Suprapubic skin (tissue), 4 donors: ENCODE measurements at places on chromosomes 11 and 22.

- no peak for DNase-seq
These were observed 108.2 kb upstream of the DDI1 start for GRCh38 chr11:103928040-103928801.

- DNase-seq, result no peak
These were observed 1.5 kb downstream of the CHEK1 start for GRCh38 chr11:125626288-125626950.

DNA sequence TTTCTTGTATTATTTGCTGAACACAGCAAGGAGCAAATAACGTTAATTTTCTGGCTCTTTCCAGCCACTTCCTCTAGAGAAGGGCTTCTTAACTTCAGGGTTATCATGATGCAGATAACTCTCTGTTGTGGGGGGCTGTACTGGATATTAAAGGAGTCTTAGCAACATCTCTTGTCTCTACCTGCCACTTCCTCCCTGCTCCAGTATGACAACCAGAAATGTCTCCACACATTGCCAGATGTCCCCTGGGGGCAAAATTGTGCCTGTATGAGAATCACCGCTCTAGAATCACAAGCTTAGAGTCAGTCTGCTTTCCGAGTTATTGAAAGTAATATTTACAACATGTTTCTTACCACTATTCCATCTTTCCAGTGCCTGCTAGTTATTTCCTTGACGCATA is 6.8 kb downstream of the JRKL start:
- DNase-seq, result no peak

DNA sequence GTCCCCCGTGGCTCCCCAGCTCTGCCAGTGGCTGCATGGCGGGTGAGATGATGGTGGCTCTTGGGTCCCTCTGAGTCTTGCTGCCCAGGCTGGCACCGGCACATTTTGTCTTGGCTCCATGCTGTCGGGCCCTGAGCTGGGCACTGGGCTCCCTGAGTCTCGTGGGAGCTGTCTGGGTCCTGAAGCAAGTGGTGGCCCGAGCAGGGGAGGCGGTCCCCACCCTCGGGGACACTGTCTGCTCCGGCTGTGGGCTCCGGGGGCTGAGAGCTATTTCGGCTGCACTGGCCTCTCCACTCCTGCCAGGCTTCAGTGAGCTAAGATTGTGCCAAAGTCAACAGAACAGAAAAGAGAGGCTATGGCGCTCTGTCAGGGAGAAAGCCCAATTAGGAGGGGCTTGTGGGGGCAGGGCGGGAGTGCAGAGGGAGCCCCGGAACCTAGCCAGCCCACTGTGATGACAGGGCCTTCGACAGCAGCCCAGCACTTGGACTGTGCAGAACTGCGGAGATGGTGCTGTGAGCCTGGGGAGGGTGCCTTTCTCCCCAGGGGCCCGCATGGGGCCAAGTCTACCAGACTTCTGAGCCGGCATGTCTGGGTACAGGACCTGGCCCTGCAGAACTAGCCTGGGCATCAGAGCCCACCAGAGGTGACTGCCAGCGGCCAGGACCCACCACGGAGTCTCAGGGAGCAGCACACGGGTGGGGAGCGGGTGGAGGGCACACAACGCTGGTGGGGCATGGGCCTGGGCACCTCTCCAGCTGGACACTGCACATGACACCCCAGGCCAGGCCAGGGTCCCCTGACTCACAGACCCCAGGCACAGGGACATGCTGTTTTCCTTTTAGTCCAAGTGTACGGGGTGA is 38.0 kb downstream of the RTN4R start:
- DNase-seq, result no peak

DNA sequence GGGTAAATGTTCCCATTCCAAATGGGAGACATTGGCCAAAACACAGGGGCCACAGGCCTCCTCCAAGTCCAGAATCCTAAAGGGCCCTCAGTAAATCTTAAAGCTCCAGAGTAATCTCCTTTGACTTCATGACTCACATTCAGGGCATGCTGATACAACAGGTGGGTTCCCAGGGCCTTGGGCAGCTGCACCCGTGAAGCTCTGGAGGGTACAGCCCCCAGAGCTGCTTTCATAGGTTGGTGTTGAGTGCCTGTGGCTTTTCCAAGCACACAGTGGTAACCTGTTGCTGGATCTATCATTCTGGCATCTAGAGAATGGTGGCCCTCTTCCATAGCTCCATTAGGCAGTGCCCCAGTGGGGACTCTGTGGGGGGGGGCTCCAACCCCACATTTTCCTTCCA is 54.0 kb downstream of the NELL1 start:
- DNase-seq, result no peak

- no peak for DNase-seq
These were observed 2.0 kb upstream of the OR52B4 start for GRCh38 chr11:4370166-4370565.

- no peak for DNase-seq
These were observed 339.1 kb upstream of the B3GAT1 start for GRCh38 chr11:134751031-134751585.

DNA sequence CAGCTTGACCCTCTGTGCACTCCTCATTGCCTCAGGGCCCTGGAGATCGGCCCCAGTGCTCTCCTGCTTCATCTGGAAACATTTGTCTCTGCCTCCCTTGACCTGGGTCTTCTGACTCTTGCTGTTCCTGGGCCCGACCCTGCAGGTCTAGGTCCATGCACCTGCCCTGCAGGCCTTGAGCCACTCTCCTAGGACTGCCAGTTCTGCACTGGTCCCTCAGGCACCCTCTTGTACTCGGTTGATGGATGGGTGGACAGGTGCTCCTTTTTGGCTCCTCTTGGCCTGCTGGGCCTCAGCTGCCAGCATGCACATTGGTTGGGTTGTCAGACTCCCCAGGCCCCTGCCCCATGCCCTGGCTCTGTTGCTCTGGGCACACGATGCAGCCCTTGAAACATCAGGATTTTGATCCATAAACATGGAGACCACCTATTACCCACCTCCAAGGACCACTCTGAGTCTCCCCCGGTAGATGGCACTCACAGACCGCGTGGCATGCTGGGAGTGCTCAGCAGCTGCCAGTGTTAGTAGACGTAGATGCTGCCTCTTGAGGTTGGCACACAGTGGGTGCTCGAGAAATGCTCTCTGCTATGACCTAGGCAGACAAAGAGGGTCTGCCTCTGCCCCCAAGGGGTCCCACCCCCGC is 20.2 kb upstream of the ACR start:
- DNase-seq, result no peak

- no peak for DNase-seq
These were observed 147.6 kb downstream of the ME3 start for GRCh38 chr11:86524620-86525352.

- no peak for DNase-seq
These were observed 9.3 kb upstream of the FXYD6 start for GRCh38 chr11:117885777-117886176.

GRCh38 chr22:37412495-37413250 is 14.6 kb downstream of the ELFN2 start:
- DNase-seq, result no peak

- DNase-seq, result no peak
These were observed 583 bp upstream of the RRAS2 start for GRCh38 chr11:14359501-14360031.

- DNase-seq, result no peak
These were observed 108.4 kb downstream of the GALNT18 start for GRCh38 chr11:11513422-11513821.

- DNase-seq, result no peak
These were observed 116.2 kb downstream of the KIAA1671 start for GRCh38 chr22:25068707-25069106.
